Liver (tissue), 10 donors: ENCODE measurements at places on chromosomes 1 and 21. TPM values are rescaled to one million over a fixed set of nuclear protein-coding genes. Genes with fewer than 3 reads are reported as not detected.

The PTBP2 gene
- 14.6 TPM for total RNA-seq

GRCh38 chr1:163565166-163565565 is 243.4 kb downstream of the NUF2 start:
- H3K27me3 ChIP-seq: no peaks in the 10 kb centered on the region
- H3K27ac ChIP-seq: no peak overlapping the region
- H3K4me1 ChIP-seq: no peaks in the 10 kb centered on the region
- no peaks in the 10 kb centered on the region for H3K36me3 ChIP-seq

DNA sequence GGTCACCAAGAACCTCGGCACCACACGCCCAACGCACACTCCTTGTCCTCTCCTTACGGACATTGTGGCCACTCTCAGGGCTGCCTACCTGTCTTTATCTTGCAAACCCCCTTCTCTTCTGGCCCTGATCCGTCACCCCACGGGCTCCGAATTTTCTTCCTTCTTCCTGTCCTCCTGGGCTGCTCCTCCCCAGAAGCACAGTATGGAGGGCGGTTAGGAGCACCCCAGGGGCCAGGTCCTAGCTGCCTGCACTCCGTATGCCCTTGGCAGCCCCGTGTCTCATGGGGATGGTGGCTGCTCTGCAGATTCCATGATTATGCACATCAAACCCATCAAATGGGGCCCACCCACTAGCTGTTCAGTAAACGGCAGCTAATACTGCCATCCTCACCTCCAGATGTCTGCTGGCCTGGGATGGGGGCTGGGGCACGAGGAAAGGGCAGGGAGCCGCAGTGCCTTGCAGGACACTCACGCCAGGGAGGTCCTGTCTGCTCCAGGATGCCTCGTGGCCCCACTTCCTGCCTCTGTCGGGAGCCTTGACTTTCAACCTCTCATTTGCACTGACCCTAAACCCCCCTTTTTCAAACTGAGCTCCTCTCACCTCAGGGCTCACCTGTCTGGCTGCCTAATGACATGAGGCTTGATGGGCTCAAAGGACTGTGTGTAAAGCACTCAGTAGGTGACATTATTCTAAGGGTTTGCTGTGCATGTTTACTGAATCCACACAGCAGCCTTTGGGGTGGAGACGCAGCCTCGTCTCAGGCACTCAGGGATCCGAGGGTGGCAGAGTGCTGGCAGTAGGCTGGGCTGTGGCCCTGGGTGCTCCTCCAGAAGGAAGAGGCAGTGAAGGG is 4.4 kb downstream of the TTC34 start:
- no peaks in the 10 kb centered on the region for H3K27me3 ChIP-seq
- H3K4me3 ChIP-seq: no peak overlapping the region
- no peak for DNase-seq

The METTL13 gene
- total RNA-seq: 15.4 TPM

The FCGR2B gene
- 31.6 TPM for total RNA-seq

- H3K27ac ChIP-seq: no peak overlapping the region
- no peak overlapping the region for H3K4me3 ChIP-seq
- H3K36me3 ChIP-seq: peaks cover 13% of the 10 kb centered on the region
- H3K27me3 ChIP-seq: no peaks in the 10 kb centered on the region
These were observed 64.8 kb upstream of the GNG4 start for GRCh38 chr1:235714205-235714897.

GRCh38 chr1:66809736-66810326 is 8.8 kb upstream of the INSL5 start:
- no peaks in the 10 kb centered on the region for H3K4me1 ChIP-seq
- H3K4me3 ChIP-seq: no peak overlapping the region
- no peaks in the 10 kb centered on the region for H3K36me3 ChIP-seq
- no peak for DNase-seq

The ILDR2 gene
- 0.09 TPM for total RNA-seq

GRCh38 chr1:17829579-17829978 is 74.4 kb downstream of the ACTL8 start:
- H3K4me1 ChIP-seq: no peaks in the 10 kb centered on the region
- DNase-seq: no peak
- H3K27me3 ChIP-seq: no peaks in the 10 kb centered on the region
- no peaks in the 10 kb centered on the region for H3K36me3 ChIP-seq
- H3K27ac ChIP-seq: no peak overlapping the region
- H3K4me3 ChIP-seq: no peak overlapping the region

The ASTN1 gene
- 0.28 TPM for total RNA-seq

- H3K36me3 ChIP-seq: no peaks in the 10 kb centered on the region
- no peak overlapping the region for H3K4me3 ChIP-seq
- H3K27me3 ChIP-seq: no peaks in the 10 kb centered on the region
- no peak overlapping the region for H3K27ac ChIP-seq
- peaks cover 1% of the 10 kb centered on the region for H3K4me1 ChIP-seq
These were observed 80.6 kb downstream of the NAV1 start for GRCh38 chr1:201619513-201619912.

The MPZ gene
- total RNA-seq: 1.0 TPM

- no peak overlapping the region for H3K4me3 ChIP-seq
- H3K27ac ChIP-seq: no peak overlapping the region
- H3K4me1 ChIP-seq: peaks cover 11% of the 10 kb centered on the region
These were observed 4.2 kb downstream of the IGSF21 start for GRCh38 chr1:18111605-18112297.

The RGS16 gene
- 2.7 TPM for total RNA-seq

DNA sequence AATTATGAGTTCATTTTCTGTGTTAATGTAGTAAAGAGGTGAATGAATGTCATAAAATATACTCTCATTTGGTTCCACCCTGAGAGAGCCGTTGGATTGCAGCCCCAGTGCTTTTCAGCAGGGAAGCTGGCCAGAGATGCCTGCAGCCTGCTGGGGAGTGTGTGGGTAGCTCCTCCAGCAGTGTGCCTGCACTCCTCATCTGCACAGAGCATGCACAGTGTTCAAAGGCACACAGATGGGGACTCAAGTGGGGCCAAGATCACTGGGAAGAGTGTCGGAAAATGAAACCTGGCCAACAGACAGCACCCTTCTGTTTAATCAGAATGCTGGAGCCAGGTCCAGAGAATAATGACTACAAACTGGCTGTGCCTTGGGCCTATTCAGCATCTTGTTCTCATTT is 206.8 kb downstream of the ST6GALNAC3 start:
- no peaks in the 10 kb centered on the region for H3K4me1 ChIP-seq
- DNase-seq: no peak

DNA sequence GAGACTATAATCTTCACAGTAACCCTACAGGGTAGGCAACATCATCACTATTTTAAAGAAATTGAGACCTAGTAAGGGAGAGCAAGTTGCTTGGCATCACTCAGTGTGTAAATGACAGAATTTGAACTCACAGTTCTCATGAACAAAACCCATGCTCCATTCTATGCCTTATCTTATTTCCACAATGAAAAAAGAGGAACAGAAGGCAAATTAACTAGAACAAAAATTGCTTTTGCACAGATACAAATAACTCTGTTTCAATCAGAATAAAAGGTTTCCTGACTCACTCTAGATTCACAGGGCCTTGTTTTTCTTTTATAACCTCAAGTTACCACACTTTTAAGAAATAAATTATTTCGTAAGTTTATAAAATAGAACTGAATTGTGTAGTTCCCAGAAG is 90.1 kb downstream of the UCHL5 start:
- H3K27ac ChIP-seq: no peak overlapping the region
- H3K4me1 ChIP-seq: no peaks in the 10 kb centered on the region
- DNase-seq: no peak
- H3K36me3 ChIP-seq: no peaks in the 10 kb centered on the region

GRCh38 chr1:59543211-59543668 is 246.3 kb downstream of the FGGY start:
- no peaks in the 10 kb centered on the region for H3K36me3 ChIP-seq
- H3K4me3 ChIP-seq: no peak overlapping the region
- no peak for DNase-seq
- no peaks in the 10 kb centered on the region for H3K27me3 ChIP-seq
- H3K4me1 ChIP-seq: peaks cover 45% of the 10 kb centered on the region

DNA sequence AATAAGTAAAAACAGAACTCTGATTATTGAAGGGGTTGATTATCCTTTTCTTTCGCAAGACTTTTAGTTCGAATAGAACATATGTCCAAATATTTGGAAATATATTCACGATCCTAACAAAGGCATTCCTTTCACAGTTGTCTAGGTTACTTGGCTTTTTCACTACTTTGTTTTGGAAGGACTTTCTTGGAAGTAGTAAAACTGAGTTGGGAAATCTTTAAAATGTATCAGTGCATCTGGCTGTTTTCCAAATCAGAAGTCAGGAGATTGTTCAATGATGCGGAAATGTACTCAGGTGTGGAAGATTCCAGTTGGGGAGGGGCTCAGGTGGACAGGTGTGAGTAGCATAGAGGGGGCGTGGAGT is 67.1 kb downstream of the SH3BGR start:
- H3K27me3 ChIP-seq: no peaks in the 10 kb centered on the region
- no peaks in the 10 kb centered on the region for H3K36me3 ChIP-seq
- DNase-seq: no peak
- no peak overlapping the region for H3K4me3 ChIP-seq
- H3K4me1 ChIP-seq: peaks cover 6% of the 10 kb centered on the region

DNA sequence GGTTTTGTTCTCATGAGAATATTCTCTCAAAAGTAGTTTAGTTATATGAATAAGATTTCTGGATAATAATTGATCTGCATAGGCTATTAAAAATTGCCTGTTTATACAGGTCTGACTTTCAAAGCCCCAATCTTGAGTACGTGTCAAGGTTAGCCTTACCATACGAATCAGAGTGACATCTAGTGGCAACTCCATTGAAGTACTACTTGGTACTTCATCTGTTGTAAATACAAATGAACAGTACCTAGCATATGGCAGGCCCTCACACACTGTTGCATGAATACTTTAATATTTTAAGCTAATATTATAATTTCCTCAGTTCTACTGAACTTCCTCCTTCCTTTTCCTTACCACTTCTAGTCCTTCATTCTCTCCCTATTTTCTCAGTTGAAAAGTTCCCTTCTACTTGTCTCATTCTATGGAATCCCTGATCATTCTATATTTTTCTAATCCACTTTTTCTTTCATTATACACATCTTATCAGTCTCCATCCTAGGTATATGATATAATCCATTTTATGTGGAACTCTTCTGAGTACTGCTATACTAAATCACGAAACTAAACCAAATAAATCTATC is 101.2 kb downstream of the AKT3 start:
- no peaks in the 10 kb centered on the region for H3K36me3 ChIP-seq
- no peaks in the 10 kb centered on the region for H3K4me1 ChIP-seq
- no peak for DNase-seq
- no peak overlapping the region for H3K4me3 ChIP-seq
- no peak overlapping the region for H3K27ac ChIP-seq

The CYP4A22 gene
- 18.3 TPM for total RNA-seq

DNA sequence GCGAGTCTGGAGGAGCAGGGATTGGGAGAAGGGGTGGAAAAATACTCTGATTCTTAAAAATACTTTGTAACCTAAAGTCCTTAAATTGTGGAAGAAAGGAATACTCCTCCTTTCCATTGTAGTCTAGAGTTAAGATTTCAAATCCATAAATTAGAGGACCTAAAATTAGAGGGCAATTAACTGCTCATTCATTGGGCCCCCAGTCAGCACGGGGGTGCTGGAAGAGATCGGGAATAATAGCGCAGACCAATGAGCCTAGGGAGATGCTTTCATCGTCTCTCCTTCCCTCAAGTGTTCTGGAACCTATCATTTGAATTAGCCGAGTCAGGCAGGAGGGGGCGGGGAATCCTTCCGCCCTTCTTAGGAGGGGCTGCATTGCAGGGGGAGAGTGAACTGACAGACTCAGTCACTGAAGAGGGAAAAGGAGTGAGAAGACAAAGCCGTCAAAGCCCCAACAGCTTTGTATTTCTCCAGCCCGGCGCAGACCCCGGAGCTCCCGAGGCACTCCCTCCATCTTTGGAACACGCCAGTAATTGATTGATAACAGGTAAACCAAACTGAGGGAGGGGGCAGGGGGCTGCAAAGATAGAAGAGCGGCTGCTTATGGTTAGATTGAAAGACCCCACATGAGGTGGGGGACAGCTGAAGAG is at the start of gene MLLT11:
Gene MLLT11, plus strand, starts transcription at position 391 of the 650 bp plus-strand sequence. CDS start 6,828 bp downstream, outside the sequence.
- H3K27ac ChIP-seq: peak within 1 kb of the TSS; percentile 94
- no peaks in the 10 kb centered on the region for H3K27me3 ChIP-seq
- H3K4me1 ChIP-seq: peaks cover 51% of the 10 kb centered on the region
- peak within 1 kb of the TSS; percentile 68 for H3K4me3 ChIP-seq
- no peak for DNase-seq

The C1QA gene
- 73.0 TPM for total RNA-seq

- H3K36me3 ChIP-seq: no peaks in the 10 kb centered on the region
- no peaks in the 10 kb centered on the region for H3K4me1 ChIP-seq
- DNase-seq: no peak
- no peak overlapping the region for H3K27ac ChIP-seq
- H3K4me3 ChIP-seq: no peak overlapping the region
- H3K27me3 ChIP-seq: no peaks in the 10 kb centered on the region
These were observed 43.1 kb upstream of the PLD5 start for GRCh38 chr1:242567596-242567995.

- H3K36me3 ChIP-seq: no peaks in the 10 kb centered on the region
- H3K27me3 ChIP-seq: no peaks in the 10 kb centered on the region
- peak overlapping the region; percentile 53 for H3K27ac ChIP-seq
These were observed 4.6 kb upstream of the SRSF4 start for GRCh38 chr1:29186252-29186651.

GRCh38 chr21:24179110-24179509 is 1428.2 kb downstream of the MRPL39 start:
- no peak for DNase-seq
- no peaks in the 10 kb centered on the region for H3K27me3 ChIP-seq
- H3K36me3 ChIP-seq: no peaks in the 10 kb centered on the region

DNA sequence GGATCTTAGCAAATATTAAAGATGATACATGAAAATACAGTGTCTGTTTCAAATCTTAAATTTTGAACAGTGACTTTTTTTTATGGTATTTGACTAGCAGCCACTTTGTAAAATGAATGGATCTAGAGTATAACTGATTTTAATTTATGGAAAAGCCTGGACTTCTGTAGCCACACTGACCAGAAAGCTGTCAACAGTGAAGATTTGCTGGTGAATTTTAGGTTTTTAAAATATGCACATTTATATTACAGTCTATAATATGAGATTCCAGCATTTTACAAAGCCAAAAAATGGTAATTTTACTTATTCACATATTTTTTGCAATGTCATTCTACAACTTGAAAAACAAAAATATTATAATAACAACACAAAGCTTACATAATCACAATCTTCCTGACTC is 131.8 kb downstream of the NEGR1 start:
- H3K27me3 ChIP-seq: no peaks in the 10 kb centered on the region
- no peaks in the 10 kb centered on the region for H3K4me1 ChIP-seq
- DNase-seq: no peak
- no peaks in the 10 kb centered on the region for H3K36me3 ChIP-seq
- no peak overlapping the region for H3K4me3 ChIP-seq
- H3K27ac ChIP-seq: no peak overlapping the region

DNA sequence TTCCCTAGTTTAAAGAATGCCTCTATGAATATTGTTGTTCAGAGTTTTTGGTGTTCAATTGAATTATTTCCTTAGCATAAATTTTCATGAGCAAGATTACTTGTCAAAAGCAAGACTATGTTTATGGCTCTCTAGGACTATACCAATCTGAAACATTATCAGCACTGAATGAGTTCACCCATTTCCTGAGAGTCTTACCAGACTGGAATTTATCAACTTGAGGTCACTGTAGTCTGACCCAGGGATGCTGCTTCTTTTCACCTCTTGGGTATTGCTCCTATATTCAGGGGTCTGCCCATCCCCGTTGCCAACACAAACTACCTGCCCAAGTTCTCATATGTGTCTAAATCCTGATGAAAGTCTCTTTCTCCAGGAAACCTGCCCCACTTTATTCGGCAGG is 42.6 kb downstream of the OPTC start:
- no peaks in the 10 kb centered on the region for H3K27me3 ChIP-seq
- no peaks in the 10 kb centered on the region for H3K36me3 ChIP-seq
- DNase-seq: no peak
- no peak overlapping the region for H3K4me3 ChIP-seq

GRCh38 chr1:150479927-150480352 is 7.3 kb upstream of the TARS2 start:
- H3K27ac ChIP-seq: no peak overlapping the region
- no peak for DNase-seq
- H3K4me3 ChIP-seq: no peak overlapping the region
- no peaks in the 10 kb centered on the region for H3K36me3 ChIP-seq

The C1orf87 gene
- not detected for total RNA-seq

The GCSAML gene
- 1.8 TPM for total RNA-seq
